Stimulated activated CD8-positive, alpha-beta memory T cell treated with anti-CD3 and anti-CD28 coated beads, Interleukin-4, amount 100 ng/mL, for 1 hour (primary cell): ENCODE measurements at places on chromosomes 6 and 20.

DNA sequence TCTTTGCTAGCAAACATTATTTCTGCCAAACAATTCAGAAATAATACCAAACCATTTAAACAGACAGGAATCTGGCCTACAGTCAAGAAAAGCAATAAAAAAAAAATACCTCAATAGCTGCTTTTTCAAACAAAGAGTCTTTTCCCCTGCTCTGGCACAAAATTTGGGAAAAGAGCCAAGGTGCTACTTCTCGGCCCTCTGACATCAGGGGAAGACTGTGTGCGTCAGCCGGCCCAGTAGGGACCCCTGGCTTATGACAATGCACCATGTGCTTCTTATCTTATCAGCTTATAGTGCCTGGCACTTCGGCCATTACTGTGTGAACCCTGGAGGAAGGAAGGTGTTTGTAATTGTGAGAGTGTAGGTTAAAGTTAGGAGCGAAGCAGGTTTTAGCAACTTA lies 89.4 kb downstream of the PDE10A start:
- DNase-seq = no peak

DNA sequence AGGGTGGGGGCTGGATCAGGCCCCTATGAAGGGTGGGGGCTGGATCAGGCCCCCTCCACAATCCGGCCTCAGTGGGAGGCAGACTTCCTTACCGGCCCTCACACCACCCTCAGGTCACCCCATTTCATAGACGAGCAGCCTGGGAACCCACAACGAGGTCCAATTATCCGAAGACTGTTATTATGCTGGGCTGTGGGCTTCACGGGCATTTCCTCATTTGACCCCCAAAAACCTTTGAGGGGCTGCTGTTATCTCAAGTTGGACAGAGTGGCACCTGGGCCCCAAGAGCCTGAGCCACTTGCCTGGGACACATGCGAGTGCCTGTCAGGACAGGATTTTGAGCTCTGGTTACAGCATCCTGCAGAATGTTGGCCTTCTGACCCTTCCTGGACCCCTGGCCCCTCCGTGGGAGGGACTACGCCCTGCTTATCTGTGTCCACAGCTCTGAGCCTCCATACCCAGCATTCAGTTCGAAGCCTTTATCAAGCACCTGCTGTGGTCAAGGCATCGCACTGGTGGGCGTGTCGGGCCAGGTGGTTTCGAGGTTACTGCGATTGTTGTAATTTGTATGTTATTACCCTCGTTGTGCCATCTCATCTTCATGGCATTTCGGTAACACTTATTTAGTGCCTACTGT lies 34.5 kb upstream of the PCMTD2 start:
- DNase-seq = no peak

- no peak for DNase-seq
Observed at GRCh38 chr6:11043378-11043960, 636 bp downstream of the ELOVL2 start.

- no peak for DNase-seq
Observed at GRCh38 chr6:13248053-13248452, 80.3 kb downstream of the TBC1D7 start.

GRCh38 chr20:34578025-34578424 lies 19.5 kb downstream of the MAP1LC3A start:
- no peak for DNase-seq

GRCh38 chr20:51280047-51280446 lies 257.1 kb upstream of the KCNG1 start:
- no peak for DNase-seq

GRCh38 chr6:107730106-107730505 lies 94.0 kb downstream of the SCML4 start:
- no peak for DNase-seq

DNA sequence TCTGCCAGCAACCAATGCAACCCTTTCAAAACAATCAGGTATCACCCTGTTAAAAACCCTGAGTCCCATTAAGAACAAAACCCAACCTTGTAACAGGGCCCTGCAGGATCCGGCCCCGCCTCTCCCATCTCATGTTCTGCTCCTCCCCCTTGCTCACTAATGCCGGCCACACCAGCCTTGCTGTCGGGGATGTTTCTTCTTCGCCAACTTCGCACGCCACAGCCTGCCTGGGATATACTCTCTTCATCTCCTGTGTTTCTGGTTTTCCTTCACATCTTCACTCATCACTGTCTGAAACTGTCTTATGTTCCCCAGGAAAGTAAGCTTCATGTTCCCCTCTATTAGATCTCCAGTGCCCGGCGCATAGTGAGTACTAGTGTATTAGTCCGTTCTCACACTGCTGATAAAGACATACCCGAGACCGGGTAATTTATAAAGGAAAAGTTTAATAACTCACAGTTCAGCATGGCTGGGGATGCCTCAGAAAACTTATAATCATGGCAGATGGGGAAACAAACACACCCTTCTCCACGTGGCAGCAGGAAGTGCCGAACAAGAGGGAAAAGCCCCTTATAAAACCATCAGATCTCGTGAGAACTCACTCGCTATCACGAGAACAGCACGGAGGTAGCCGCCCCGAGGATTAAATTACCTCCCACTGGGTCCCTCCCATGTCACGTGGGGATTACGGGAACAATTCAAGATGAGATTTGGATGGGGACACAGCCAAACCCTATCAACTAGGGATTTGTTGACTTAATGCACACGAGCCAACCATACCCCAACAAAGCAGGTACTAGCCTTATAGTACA lies 5.1 kb downstream of the TP53RK start:
- DNase-seq = no peak

- no peak for DNase-seq
Observed at GRCh38 chr6:36691011-36691410, 6.6 kb upstream of the RAB44 start.

GRCh38 chr6:96809119-96809518 lies 28.2 kb downstream of the GPR63 start:
- no peak for DNase-seq

DNA sequence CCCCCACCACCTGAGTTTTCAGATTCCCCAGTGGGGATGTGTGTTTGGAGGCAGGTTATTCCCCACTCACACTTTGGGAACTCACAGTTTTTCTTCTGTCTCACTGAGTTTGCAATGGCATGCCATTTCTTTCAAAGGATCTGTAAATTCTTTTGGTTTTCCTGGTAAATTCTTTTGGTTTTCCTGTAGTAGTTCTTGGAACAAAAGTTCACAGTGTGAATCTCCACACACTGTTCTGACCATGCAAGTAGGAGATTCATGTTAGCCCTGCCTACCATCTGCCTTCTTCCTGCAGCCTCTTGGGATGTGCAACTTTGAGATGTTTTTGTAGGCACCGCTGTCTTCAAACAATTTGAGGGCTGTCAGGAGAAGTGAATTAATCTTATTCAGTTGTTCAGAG lies 165.6 kb upstream of the OGFRL1 start:
- no peak for DNase-seq

- no peak for DNase-seq
Observed at GRCh38 chr6:91562955-91563354, 976.1 kb upstream of the MAP3K7 start.

DNA sequence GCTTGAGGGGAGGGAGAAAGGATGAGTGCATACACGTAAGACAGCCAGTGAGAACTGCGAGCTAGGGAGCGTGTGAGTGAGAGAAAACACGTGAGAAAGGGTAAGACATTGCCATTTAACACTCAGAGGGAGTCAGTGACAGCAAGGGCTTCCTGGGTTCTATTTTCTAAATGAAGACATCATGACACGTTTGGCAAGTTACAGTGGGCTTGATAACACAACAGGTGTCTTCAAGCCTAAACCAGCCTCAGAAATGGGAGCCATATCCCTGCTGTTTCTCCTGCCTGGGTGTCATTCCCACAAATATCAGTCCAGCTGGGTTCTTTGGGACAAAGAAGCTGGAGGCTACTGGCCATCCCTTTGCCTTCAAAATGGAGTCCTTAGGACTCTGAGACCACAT lies 16.9 kb upstream of the MOCS1 start:
- DNase-seq = no peak

GRCh38 chr6:109662192-109662591 lies 28.8 kb downstream of the AK9 start:
- DNase-seq = no peak

DNA sequence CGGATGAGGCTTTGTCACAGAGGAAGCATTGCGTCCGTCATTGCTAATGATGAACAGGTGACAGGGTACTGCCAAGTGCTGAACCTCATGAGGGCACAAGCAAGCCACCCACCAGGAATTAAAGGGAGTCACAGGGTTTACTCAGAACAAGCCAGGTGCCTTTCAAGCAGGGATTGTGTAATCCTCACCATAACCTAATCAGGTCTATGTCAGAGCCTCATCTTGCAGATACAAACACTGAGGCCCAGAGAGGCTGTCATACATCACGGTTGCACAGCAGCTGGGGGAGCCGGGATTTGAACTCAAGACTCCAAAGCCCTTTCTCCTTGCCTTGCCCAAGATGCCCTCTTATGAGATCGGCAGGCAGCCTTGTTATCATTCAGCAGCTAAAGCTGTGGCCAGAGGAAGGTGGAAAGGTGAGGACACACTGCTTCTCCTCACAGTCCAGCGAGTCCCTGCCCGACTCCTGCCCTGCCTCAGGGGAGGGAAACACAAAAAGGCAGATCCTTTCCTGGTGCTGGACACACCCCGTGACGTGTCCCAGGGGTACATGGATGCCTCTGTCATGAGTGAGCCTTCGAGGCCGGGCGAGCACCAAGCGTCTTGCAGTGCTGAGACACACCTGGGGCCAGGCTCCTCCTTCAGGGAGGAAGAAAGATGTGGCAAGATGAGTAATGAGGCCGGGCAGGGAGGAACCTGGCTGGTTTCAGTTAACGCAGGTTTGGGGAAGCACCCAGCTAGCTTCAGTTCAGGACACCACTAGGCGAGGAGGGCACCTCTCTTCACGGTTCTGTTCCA lies 214.9 kb downstream of the LY86 start:
- DNase-seq = no peak

DNA sequence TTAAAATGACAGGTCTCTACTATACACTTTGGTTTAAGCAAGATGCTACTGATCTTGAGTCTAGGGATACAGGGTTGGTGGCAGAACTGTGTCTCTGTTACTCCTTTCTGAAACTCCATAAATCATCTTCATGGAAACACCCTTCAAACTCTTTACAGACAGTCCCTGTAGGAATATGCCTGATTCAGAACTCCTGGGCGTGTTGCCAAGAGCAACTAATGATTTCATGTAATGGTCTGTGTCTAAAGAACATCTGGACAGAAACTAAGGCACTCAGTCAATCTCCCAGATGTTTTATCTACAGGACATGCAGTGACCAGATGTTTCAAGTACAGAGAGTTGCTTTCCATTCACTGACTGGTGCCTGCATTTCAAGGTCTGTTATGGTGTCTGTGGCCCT lies 464.4 kb upstream of the CHD6 start:
- no peak for DNase-seq

- DNase-seq = no peak
Observed at GRCh38 chr6:168222115-168223043, 97.2 kb downstream of the DACT2 start.

DNA sequence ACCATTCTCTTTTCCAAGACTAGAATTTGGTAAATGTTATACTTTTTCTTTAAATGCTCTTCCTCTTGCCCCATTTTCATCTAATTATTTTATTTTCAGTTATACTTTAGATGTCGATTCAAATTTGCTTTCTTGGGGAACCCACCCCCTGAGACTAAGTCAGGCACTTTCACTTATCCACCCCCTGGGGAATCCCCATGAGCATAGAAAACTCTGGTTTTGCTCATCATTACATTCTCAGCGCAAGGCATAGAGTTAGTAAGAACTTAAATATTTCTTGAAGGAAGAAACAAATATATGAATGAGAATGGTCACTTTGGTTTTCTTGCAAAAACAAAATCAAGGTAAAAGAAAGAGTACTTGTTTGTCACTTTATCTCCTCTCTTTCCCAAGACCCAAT lies 25.1 kb upstream of the HSF2 start:
- DNase-seq = no peak

GRCh38 chr6:83514466-83514865 lies 2.1 kb downstream of the PRSS35 start:
- DNase-seq = no peak

- DNase-seq = no peak
Observed at GRCh38 chr6:160030103-160030502, 61.2 kb downstream of the IGF2R start.

DNA sequence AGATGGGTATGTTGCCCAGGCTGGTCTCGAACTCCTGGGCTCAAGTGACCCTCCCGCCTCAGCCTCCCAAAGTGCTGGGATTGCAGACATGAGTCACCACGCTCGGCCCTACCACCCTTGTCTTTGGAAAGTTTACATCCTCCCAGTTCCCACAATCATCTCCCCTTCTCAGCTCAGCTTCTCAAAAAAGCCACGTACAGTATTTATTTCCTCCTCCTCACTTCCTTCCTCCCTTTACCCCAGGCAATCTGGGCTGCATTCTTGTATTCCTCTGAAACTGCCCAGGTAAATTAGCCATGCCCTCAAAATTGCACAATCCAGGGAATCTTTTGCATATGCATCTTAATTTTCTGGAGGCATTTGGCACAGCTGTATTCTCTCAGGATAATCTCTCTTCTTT lies 7.4 kb upstream of the SLC23A2 start:
- DNase-seq = no peak
